Cardiac septum (tissue), 1 donor: ENCODE measurements at places on chromosomes 7 and 10.
A peak's percentile ranks its signal among the peaks of the same experiment; 100 is the strongest.

DNA sequence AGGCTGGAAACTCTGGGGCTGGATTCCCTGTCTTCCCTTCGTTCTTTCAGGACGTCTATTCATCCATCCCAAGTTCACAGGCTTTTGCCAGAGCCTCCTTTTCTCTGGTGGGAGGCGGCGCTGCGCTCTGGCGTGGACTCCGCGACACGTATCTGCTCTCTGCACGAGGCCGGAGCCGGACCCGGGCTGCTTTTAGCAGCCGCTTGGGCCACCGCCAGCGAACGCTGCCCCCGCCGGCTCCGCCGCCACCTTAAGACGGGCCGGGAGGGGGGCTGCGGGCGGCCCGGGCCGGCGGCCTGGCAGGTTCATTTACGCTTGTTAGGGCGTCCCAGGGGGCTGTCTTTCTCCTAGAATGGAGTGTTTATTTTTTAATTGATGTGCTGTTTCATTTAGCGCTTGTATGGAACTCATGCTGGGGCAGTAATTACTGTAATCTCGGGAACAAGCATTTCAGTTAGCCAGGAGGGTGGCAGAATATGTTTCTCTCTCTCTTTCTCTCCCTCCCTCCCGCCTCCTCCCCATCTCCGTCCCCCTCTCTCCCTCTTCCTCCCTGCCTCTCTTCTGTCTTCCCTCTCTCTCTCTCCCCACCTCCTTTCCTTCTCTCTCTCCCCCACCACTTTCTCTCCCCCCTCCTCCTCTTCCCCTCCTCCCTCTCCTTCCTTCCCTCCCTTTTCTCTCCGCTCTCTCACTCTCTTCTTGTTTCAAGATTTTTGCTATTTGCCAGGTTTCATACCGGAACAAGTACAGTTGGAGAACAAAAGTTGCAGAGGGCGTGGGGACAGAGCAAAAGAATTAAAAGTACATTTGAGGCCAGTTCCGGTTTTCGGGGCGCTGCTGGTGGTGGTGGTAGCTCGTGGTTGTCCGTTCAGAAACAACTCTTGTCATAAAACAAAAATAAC lies 1.3 kb upstream of the FZD8 start:
- peak; percentile 84 for DNase-seq

DNA sequence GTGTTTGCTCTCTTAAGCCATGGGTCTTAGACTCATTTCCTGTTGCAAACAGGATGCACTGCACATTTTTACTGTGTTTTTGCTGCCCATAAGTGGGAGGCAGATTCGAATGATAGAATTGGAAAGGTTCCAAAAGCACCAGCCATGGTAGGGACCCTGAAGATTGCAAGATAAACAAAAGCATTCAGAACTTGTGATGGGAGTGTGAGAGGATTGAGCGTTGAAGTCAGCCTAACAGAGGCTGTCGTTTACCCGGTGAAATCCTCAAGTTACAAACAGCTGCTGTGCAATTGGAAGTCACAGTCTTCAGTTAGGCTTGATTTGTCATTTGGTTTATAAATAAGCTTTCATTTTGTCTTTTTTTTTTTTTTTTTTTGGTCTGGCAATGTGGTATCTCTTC lies 192.7 kb upstream of the MKI67 start:
- no peak for DNase-seq

- no peak for DNase-seq
Observed at GRCh38 chr7:22238354-22239311, 118.3 kb downstream of the RAPGEF5 start.

GRCh38 chr10:78868048-78868447 lies 200.7 kb upstream of the ZMIZ1 start:
- no peak for DNase-seq

- DNase-seq = no peak
Observed at GRCh38 chr7:119996634-119997033, 276.3 kb upstream of the KCND2 start.

DNA sequence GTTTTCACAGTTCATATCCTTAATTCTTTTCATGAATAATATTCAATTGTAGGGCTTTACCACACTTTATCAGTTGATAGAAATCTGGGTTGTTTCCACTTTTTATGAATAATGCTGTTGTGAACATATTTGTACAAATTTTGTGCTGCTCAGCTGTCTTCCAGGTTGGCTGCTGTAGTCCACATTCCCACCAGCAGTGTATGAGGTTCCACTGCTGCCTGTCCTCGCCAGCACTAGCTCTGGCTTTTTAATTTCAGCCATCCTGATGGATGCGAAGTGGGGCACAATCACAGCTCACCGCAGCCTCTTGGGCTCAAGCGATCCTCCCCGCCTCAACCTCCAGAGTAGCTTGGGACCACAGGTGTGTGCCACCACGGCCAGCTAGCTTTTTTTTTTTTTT lies 32.8 kb downstream of the NUDT5 start:
- DNase-seq = no peak

DNA sequence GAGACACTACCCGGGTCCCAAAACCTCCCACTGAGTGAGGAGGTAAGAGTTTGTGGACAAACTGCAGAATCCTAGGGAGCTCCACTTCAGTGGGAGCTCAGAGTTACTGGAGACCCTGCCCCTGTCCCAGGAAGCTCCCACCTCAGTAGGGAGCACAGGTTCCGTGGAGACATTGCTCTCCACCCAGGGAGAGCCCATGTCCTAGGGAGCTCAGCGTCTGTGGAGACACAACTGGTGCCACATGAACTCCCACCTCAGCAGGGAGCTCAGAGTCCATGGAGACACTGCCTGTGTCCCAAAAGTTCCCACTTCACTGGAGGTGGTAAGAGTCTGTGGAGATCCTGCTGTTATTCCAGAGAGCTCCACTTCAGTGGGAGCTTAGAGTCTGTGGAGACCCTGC lies 6.3 kb downstream of the MYO1G start:
- DNase-seq = no peak

GRCh38 chr10:59967079-59967478 lies 60.7 kb upstream of the CCDC6 start:
- DNase-seq = no peak

GRCh38 chr7:33726582-33726981 lies 178.8 kb upstream of the BMPER start:
- no peak for DNase-seq

- DNase-seq = no peak
Observed at GRCh38 chr10:22839639-22840038, 88.2 kb upstream of the ARMC3 start.

GRCh38 chr7:19920166-19920565 lies 146.7 kb upstream of the TMEM196 start:
- DNase-seq = no peak

DNA sequence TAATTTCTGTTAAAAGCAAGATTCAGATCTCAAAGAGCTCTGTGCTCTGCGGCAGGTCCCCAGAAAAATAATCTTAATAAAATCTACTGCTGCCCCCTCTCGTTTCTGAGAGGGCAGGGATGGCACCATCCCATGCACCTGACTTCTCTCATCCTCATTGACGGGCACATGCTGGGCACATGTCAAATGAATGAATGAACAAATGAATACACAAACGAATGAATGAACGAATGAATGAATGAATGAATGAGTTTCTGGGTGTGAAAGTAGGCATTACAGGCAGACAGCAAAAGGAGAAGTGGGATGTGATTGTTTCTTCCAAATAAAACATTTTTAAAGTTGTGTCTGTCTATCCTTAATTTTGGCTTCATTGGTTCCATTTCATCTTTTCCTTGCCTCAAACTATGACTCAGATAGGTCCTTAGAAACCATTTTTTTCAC lies 398.1 kb upstream of the PRKCQ start:
- no peak for DNase-seq

DNA sequence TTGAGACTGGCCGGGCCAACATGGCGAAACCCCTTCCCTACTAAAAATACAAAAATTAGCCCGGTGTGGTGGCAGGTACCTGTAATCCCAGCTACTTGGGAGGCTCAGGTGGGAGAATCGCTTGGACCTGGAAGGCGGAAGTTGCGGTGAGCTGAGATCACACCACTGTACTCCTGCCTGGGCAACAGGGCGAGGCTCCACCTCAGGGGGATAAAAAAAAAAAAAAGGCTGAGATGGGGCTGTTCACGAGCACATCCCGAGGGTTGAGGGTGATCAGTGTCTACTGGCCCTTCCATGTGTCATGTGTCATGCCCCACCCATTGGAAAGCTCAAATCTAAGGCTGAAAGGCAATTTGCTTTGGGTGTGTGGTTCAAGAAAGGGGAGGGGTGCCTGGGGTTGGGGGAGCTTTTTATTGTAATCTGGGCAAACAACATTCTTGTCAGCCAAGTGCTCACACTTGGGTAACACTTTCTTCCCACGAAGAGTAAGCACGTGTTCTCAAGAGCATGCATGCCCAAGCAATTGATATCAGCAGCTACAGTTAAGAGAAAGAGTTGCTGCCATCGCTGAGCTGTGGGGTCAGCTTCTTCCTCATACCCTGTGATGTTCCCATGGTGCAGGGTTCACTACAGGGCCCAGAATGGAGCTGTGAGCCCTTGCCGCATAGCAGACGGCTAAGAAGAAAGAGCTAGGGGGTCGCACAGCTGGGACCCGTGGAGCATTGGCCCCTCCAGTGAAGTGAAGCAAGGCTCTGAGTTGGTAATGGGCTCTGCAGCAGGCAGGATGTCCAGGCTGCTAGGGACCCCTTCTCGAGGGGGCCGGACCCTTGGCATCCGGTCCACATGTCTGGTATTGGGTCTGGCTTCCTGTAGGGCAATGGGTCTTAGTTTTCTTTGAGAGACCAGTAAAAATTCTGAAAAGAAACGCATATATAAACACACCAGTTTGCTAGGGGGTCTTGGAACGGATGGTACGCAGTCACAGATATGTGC lies 9.9 kb upstream of the ACSL5 start:
- DNase-seq = no peak
